ENCODE measurements at places on chromosomes 16 and 17.

DNA sequence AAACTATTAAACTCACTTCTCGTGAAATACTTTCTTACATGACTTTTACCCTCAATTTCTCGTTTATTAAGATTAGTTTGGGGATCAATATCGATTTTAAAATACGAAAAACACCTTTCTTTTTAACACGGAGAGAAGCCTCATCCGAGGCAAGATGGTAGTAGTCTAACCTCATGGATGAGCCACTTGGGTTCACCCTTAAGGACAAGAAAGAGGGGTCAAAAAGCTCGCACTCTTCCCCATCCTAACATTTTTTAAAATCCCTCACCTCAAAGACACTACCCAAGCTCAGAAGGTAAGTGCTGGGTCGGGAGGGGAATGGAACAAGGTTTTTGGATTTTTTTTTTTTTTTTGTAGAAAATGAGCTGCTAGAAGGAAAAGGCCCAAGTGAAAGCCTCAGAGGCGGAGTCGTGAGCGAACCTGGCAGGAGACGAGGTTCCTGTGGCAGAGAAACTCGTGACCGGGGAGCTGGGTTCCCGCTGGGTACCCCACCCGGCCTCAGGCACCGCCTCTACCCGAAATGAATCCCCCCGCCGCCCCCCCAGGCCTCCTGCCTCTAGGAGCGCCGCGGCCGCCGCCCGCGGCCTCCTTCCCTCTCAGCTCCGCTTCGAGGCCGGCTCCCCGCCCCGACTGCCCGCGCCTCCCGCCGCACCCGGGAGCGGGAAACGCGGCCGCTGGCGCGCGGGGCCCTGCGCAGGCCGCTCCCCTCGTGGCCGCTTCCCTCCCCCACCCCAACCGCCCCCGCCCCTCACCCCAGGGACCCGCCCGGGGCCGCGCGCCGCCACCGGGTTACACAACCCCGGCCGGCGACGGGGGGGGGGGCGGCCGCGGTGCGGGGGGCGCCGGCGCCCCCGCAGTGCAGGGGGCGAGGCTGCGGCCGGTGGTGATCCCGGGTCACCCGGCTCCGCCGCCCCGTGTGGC, 1.6 kb downstream of the NUFIP2 start:
- DNase-seq: peak; percentile 68

- no peak for DNase-seq
Measured at GRCh38 chr17:21012736-21013135, 30.1 kb downstream of the USP22 start.

- peak; percentile 55 for DNase-seq
Measured at GRCh38 chr16:4315186-4316107, at the start of gene GLIS2. Gene GLIS2 (plus strand): TSS chr16:4316067. CDS start chr16:4332281, 16,214 bp downstream.

DNA sequence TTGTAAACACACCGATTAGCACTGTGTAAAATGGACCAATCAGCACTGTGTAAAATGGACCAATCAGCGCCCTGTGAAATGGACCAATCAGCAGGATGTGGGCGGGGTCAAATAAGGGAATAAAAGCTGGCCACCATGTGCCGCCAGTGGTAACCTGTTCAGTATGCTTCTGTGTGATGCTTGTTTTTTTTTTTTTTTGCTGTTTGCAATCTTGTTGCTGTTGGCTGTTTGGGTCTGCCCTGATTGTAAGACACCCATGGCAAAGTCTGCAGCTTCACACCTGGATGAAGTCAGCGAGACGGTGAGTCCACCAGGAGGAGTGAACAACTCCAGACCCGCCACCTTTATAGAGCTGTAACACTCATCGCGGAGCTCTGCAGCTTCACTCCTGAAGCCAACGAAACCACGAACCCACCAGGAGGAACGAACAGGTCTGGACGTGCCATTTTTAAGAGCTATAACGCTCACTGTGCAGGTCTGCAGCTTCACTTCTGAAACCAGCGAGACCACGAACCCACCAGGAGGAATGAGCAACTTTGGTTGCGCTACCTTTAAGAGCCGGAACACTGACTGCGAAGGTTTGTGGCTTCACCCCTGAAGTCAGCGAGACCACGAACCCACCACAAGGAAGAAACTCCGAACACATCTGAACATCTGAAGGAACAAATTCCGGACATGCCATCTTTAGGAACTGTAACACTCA, 85.0 kb upstream of the MED9 start:
- peak; percentile 88 for DNase-seq

DNA sequence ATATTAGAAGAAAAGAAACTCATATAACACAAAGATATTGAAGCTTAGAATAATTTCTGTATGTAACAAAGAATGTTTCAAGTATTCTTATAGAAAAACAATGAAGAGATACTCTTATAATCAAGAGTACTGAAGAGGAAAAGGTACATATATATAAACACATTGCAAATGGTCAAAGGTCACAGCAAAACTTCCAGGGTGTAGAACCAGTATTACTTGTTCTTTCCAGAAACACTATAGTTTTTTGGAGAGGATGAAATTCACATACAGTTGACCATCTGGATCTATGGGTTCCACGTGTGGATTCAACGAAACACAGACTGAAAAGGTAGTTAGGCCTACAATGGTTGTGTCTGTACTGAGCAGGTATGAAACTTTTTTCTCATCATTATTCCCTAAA, 22.6 kb downstream of the PRPSAP1 start:
- DNase-seq: no peak

DNA sequence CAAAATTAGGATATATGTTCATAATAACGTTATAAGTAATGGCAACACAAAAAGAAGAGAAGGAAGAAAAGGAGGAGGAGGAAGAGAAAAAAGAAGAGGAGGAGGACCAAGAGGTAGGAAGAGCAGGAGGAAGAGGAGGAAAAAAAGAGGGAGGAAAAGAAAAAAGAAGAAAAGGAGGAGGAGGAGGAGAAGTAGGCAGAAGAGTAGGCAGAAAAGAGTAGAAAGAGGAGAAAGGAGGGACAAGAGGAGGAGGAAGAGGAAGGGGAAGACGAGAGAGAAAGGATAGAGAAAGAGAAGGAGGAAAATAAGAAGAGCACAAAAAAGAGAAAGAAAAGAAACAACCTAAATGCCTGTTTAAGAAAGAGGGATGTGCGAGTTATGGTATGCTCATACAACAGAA, 5.6 kb upstream of the CD300LB start:
- DNase-seq: no peak

- DNase-seq: no peak
Measured at GRCh38 chr17:12789075-12789480, 220 bp upstream of the ARHGAP44 start.

GRCh38 chr17:78761789-78762406, 20.2 kb downstream of the CYTH1 start:
- DNase-seq: no peak

GRCh38 chr16:65660390-65660789, 538.5 kb upstream of the CDH11 start:
- DNase-seq: no peak

DNA sequence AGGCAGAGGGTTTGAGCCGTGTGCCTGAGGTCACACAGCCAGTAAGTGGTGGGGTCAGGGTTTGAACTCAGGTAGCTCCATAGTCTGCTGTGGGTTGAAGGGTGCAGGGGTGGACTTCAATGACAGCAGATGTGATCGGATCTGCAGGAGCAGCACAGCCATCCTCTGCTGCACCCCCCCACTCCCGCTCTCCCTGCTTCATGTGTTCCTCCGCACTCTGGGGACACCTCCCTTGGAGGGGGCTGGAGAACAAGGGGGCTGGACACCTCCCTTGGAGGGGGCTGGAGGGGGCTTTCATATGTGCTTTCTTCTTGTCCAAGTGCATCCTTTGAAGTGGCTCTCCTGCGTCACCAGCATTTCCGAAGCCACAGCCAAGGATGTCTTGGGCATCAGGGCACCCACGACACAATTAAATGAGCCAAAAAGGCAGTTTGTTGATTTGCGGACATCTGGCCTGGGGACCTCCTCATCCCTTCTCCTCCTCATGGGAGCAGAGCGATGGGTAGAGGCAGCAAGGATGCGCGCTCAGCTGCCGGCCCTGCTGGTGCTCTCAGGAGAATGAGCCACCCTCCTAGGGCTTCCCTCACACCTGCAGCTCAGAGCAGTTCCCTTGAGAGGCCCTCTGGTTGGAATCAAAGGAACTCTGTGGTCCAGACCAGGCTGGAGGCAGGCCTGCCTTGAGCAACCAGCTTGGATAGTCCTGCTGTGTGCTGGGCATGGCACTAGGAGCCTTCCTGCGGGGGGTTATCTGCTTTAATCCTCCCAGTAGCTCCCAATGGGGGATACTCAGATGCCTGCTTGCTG, 26.2 kb downstream of the WSCD1 start:
- DNase-seq: no peak

- peak; percentile 45 for DNase-seq
Measured at GRCh38 chr16:68539711-68540239, 684 bp downstream of the ZFP90 start.

DNA sequence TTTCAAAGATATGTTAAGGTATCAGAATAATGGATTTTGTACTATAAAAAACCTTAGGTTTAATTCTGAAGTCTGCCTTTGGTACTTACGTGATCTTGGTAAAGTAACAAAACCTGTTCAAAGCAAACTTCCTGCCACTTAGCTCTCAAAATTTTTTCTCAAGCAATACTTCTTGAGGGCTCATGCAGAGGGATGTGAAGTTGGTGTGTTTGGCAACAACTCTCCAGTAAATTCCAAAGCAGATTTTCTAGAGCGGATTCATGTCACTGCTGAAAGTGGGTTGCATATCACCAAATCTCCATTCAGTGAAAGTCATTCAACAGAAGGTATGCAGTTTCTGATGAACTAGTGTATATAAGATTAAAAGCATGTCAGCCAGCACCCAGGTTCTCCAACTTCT, 856.7 kb downstream of the CDH8 start:
- DNase-seq: no peak

- DNase-seq: no peak
Measured at GRCh38 chr16:50721549-50722404, 20.1 kb upstream of the CYLD start.

GRCh38 chr17:9021992-9022572, 772 bp downstream of the NTN1 start:
- DNase-seq: no peak

DNA sequence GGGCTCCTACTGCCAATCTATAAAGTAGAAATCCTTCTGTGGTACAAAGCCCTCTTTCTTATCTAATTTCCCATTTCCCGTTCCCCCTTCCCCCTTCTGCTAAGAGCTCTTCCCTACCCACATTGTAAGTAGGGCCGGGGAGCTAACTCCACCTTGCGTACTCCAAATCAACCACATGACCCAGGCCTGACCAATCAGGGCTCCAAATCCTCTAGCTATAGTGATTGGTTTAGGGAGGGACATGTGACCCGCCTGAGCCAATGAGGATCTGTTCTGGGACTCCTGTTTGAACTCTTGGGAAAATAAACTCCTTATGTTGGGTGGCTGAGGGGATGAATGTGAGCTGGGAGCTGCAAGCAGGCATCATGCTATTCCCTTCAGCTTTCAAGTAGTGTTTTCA, 40.9 kb upstream of the MEOX1 start:
- peak; percentile 20 for DNase-seq

GRCh38 chr17:49015924-49016774, 19.0 kb downstream of the IGF2BP1 start:
- DNase-seq: no peak

DNA sequence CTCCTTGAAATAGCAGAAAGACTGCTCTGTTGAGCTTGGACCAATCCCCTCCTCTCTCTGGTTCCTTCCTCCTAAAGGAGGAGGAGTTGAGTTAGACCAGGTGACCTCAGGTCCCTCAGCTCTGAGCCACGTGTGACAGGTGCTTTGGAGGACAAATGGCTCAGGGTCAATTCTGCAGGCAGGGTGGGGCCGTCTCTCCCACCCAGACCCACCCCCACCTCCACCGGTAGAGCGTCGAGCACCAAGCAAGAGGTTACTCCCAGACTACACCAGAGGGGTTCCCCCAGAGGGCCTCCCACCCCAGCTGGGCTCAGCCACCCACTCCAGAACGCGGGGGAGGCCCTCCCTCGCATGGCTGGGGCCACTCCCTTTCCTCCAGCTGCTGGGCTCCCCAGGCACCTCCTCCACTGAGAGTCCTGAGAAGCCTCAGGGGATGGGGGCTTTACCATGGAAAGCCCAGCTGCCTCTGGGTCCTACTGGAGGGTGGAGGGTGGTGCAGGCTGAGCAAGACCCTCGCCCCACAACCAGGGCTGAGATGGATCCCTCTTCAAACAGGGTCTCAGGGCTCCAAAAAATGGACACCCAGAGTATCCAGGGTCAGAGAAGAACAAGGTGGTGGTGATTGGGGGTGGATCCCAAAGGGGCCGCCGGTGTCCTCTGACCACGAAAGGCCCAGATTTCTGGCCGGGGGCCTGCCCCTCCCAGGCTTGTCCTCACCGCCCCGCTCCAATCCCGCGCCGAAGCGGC, 7.6 kb downstream of the MYO1C start:
- peak; percentile 70 for DNase-seq

DNA sequence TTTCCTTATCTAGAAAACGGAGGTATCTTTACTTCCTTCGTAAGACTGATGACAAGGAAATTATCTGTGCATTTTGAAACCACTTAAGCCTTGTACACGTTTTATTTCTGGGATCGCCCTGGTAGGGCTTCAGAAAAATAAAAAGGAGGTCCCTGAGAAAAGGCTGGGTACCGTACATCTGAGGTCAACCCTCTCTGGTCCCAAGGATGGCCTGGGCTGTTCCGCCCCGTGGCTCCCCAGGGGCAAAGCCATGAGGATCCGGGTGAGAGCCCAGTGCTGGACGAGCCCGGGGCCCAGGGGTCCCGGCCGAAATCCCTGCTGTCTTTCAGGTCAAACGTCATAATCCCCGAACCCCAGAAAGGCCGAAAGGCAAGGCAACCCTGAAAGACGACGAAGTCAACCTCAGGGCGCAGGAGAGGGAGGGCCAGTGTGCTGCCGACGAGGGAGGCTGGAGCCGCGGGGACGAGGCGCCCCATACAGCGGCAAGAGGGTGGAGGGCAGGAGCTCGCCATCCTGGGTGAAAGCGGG, 656 bp upstream of the FUS start:
- no peak for DNase-seq

DNA sequence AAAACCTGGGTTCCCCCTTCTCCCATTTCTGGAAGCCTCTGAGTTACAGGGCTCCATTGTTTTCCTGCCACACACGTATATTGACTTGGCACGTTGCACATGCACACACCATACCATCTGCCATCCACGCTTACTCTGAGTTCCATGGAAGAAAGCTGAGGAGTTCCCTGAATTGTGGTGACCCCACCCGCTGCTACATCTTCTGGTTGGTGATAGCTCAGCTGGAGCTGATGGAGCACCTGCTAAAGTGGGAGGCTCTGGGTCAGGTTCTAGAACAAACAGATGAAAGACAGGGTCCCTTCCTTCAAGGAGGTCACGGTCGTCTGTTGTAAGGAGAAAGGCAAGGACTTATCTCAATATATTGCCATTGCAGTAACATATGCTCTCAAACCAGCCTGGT, 41.1 kb downstream of the TMEM11 start:
- DNase-seq: no peak

GRCh38 chr16:69157196-69157595, 24.7 kb downstream of the UTP4 start:
- no peak for DNase-seq

Measured in CD4-positive, alpha-beta T cell treated with Interleukin-1 beta for 1 hour (primary cell).